Right cardiac atrium (tissue), 5 donors: ENCODE measurements at places on chromosomes 12 and 14. TPM values are rescaled to one million over a fixed set of nuclear protein-coding genes. Genes with fewer than 3 reads are reported as not detected.

Gene NCAPD2
- polyA plus RNA-seq: 5.7 TPM

Gene PYGL
- polyA plus RNA-seq: 9.7 TPM

Gene LRRC10
- 22.0 TPM for polyA plus RNA-seq

Gene RND1
- polyA plus RNA-seq: 2.6 TPM

Gene FLRT2
- 2.2 TPM for polyA plus RNA-seq

Gene GUCY2C
- 0.02 TPM for polyA plus RNA-seq

Gene MIPOL1
- polyA plus RNA-seq: 3.9 TPM

Gene AKAP3
- polyA plus RNA-seq: 3.6 TPM

Gene CLEC4C
- polyA plus RNA-seq: not detected

Gene NYNRIN
- polyA plus RNA-seq: 5.1 TPM

Gene PRH2
- not detected for polyA plus RNA-seq

Gene AQP6
- polyA plus RNA-seq: 0.32 TPM

Gene R3HDM2
- polyA plus RNA-seq: 23.1 TPM

Gene TAS2R14
- polyA plus RNA-seq: 1.1 TPM

Gene GARIN6
- not detected for polyA plus RNA-seq

Gene SCN8A
- 0.07 TPM for polyA plus RNA-seq

Gene KSR2
- polyA plus RNA-seq: 0.02 TPM

Gene STAC3
- polyA plus RNA-seq: 1.2 TPM

Gene SNW1
- polyA plus RNA-seq: 38.2 TPM

Gene BCL2L14
- polyA plus RNA-seq: not detected

Gene PTPRQ
- polyA plus RNA-seq: 0.52 TPM

Gene NINJ2
- polyA plus RNA-seq: 5.9 TPM

Gene TEAD4
- polyA plus RNA-seq: 9.6 TPM

Gene OLR1
- 0.27 TPM for polyA plus RNA-seq

Gene CLEC12A
- polyA plus RNA-seq: 0.38 TPM

Gene KLRF2
- polyA plus RNA-seq: not detected

Gene TAMALIN
- polyA plus RNA-seq: 30.3 TPM

Gene CLEC2B
- polyA plus RNA-seq: 5.0 TPM

Gene ACVRL1
- polyA plus RNA-seq: 18.7 TPM

Gene GPR162
- polyA plus RNA-seq: 6.8 TPM

Gene LPAR5
- polyA plus RNA-seq: 0.86 TPM

Gene RIPK3
- 3.8 TPM for polyA plus RNA-seq

Gene PLEKHD1
- polyA plus RNA-seq: 0.07 TPM

Gene TCP11L2
- polyA plus RNA-seq: 14.2 TPM

Gene PPTC7
- polyA plus RNA-seq: 31.5 TPM

Gene NOVA1
- polyA plus RNA-seq: 3.5 TPM

Gene AICDA
- not detected for polyA plus RNA-seq

Gene RPGRIP1
- 0.27 TPM for polyA plus RNA-seq
